GM23248 (cell line): ENCODE measurements at places on chromosomes 16 and 17. TPM values are rescaled to one million over a fixed set of nuclear protein-coding genes. Genes with fewer than 3 reads are reported as not detected.

- DNase-seq, result peak; percentile 78
These were observed 37.6 kb downstream of the CTU2 start for GRCh38 chr16:88743693-88744576.

- DNase-seq, result no peak
These were observed 44.4 kb downstream of the MGAT5B start for GRCh38 chr17:76912421-76913164.

GRCh38 chr17:67165201-67165600, 79.8 kb downstream of the HELZ start:
- no peak for DNase-seq

Gene SRRM2
- total RNA-seq, result 42.6 and 53.6 TPM in 2 replicates

GRCh38 chr17:75152922-75153779, 1.2 kb downstream of the JPT1 start:
- peak; percentile 73 for DNase-seq

GRCh38 chr16:74462361-74462760, 41.1 kb upstream of the CLEC18B start:
- peak; percentile 37 for DNase-seq

DNA sequence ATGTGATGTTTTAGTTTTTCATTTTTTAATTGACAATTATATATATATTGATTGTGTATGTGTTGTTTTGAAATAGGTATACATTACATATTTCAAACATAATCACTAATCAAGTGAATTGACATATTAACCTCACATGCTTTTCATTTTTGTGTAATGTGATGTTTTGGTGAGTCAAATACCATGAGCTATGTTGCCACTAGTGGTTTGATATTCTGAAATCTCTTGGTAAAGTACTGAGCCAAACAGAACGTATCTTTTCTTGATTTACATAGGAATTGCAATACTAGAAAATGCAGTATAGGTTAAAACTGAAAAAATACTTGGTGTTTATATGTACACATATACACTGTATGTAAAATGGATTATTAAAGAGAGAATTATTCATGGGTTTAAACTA, 65.2 kb upstream of the SIAH1 start:
- peak; percentile 31 for DNase-seq

Gene ADCY7
- 87.4 and 90.5 TPM in 2 replicates for total RNA-seq

Gene UTS2R
- total RNA-seq, result not detected in 2 replicates

DNA sequence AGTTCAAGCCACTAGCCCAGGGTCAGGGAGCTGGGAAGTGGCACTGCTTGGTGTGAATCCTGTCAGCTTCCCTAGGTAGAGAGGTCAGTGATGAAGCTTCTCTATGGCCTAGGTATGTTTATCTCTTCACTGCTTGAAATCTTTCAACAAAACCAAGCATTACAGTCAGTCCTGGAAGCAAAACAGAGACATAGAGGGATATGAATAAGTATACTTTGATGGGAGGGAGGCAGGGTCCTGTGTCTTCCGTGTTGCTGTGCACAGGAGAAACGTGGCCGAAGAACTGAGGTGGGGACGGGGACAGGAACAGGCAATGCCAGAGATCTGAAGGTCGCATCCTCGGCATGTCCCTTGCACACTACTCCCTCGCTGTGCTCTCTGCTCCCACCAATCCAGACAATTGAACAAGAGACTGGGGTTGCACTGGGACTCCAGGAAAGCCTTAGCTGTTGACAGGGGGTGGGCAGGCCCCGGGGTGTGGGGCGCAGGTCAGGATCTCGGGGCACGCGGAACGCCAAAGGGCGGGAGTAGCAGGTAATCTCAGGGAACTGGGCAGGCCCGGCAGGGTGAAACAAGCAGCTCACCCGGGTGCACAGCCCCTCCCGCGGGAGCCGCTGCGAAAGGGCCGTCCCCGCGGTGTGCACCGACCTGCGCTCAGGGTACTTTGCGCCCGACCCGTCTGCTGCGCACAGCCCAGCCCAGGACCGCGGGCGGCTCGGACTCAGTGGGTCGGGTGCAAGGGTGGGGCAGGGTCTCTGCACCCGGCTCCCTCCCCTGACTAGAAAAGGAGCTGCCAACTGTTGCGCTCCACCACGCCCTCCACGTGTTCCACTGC, at the start of gene MT1H:
MT1H (plus strand) TSS at position 810 of the 835 bp plus-strand sequence. CDS start 71 bp downstream, outside the sequence.
- no peak for DNase-seq

DNA sequence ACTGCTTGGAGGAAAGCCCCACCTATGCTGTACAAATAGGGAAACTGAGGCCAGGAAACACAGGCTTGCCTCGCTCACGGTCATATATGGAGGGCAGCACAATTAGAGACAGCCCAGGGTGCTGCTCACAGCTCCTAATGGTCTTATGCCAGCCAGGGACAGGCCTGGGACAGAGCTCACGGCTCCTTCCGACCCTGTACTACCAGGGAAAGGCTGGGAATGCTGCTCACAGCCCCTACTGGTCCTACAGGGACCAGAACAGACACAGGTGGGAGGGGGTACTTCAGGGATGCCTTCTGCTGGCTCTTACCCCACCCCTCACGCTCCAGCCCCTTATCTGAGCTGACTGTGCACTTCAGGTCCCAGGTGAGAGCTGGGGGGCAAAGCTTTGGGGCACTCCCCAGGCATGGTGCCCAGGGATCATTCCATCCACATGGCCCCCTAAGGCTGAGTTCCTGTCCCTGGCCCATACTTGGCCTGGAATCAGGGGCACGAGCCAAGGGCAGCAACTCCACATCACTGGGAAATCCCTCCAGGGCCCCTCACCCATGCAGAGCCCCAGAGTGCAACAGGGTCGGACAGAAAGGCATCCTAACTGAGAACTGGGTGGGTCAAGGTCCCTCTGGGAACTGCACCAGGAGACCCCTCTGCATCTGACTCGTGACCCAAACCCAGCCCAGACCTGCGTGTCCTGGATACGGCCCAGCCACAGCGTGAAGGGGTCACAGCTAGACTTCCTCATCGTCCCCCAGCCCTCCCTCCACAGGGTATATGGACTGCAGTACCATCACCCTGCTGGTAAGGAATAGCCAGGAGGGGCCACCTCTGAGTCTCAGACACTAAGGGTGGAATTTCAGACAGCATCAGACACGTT, 5.9 kb downstream of the RHBDF1 start:
- DNase-seq, result no peak

- peak; percentile 80 for DNase-seq
These were observed 53.5 kb downstream of the STX8 start for GRCh38 chr17:9522074-9522473.

DNA sequence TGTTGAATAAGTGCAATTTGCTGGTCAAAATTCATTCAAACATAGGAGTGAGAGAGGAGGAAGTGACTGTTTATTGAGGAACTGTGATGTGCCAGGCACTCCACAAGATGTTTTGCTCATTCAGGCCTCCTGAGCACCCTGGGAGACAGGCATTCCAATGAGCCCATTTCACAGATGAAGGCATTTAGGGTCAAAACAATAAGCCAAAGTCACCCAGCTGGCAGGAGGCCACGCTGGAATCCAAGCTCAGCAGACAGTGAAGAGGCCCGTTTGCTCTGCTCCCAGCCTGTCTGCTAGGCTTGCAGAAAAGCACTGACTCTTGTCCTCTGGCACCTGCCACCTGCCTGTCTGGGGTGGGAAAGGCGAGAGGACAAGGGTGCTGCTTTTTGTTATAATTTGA, 10.1 kb upstream of the SLC25A39 start:
- no peak for DNase-seq

- no peak for DNase-seq
These were observed 468.1 kb downstream of the SOX9 start for GRCh38 chr17:72588961-72589360.

Gene WSB1
- 127 and 155 TPM in 2 replicates for total RNA-seq

DNA sequence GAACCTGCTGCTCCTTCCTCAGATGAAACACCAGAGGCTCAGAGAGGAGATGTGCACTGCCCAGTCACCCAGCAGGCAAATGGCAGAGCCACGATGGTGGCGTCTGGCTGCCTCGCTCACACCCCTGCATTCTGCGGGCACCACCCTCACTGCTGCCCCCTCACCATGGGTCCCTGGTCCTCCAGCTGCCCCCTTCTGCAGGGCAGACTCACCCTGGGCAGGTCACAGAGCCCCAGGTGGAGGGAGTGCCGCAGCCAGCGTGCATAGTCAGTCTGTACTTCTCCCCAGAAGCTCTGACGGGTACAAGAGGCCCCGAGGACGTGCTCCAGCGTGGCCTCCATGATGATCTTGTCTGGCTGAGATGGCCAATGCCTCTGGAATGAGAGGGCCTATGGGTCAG, 52.9 kb downstream of the RMI2 start:
- DNase-seq, result no peak

DNA sequence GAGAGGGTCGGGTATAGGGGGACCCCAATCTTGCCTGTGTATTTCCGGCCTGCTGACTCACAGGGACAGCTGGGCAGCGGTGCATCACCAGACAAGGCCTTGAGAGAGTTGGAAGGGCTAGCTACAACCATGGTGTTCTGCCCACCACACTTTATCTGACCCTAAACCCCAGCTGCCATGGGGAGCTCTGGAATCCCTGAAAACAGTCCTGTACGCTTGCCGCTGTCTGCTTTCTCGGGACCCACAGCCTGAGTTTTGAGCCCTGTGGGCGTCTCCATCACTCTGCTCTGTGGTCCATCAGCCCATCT, 100.4 kb upstream of the GSE1 start:
- no peak for DNase-seq

Gene PIK3R5
- total RNA-seq, result 0.11 TPM in 1 of 2 replicates, not detected in the other

GRCh38 chr16:212999-213398, 16.2 kb downstream of the LUC7L start:
- DNase-seq, result no peak

Gene PPM1E
- total RNA-seq, result not detected in 2 replicates
